ENCODE measurements at places on chromosomes 4 and X. TPM values are rescaled to one million over a fixed set of nuclear protein-coding genes. Genes with fewer than 3 reads are reported as not detected.

- H3K27me3 ChIP-seq: no peaks in the 10 kb centered on the region
- no peaks in the 10 kb centered on the region for H3K4me1 ChIP-seq
- no peak overlapping the region for H3K27ac ChIP-seq
- H3K4me3 ChIP-seq: no peak overlapping the region
- peak; percentile 1 for DNase-seq
These were observed 104.4 kb upstream of the ARHGAP24 start for GRCh38 chr4:85370400-85371032.

The HTN1 gene
- total RNA-seq: not detected

DNA sequence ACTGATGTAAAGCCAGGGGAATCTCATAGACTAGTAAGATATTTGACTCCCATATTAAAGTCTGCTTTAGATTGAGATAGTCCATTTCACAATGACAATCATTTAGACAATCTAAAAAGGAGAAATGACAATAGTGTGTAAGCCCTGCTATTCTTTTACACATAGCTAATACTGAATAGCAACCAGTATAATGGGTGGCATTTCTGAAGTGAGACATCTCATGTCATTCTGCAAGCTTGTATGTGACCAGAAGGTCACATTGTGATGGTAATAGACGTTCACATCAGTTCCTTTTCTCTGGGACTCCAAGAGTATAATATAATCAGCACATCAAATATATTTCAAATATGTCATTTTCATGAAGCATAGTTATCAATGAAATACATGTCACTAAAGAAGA lies 440.2 kb downstream of the GALNTL6 start:
- no peaks in the 10 kb centered on the region for H3K36me3 ChIP-seq
- no peaks in the 10 kb centered on the region for H3K27me3 ChIP-seq
- no peak overlapping the region for H3K27ac ChIP-seq
- no peaks in the 10 kb centered on the region for H3K4me1 ChIP-seq
- no peak for DNase-seq

GRCh38 chr4:156194896-156195295 lies 241.2 kb upstream of the CTSO start:
- H3K4me1 ChIP-seq: no peaks in the 10 kb centered on the region
- no peak overlapping the region for H3K4me3 ChIP-seq
- no peaks in the 10 kb centered on the region for H3K36me3 ChIP-seq
- DNase-seq: no peak
- no peaks in the 10 kb centered on the region for H3K27me3 ChIP-seq

DNA sequence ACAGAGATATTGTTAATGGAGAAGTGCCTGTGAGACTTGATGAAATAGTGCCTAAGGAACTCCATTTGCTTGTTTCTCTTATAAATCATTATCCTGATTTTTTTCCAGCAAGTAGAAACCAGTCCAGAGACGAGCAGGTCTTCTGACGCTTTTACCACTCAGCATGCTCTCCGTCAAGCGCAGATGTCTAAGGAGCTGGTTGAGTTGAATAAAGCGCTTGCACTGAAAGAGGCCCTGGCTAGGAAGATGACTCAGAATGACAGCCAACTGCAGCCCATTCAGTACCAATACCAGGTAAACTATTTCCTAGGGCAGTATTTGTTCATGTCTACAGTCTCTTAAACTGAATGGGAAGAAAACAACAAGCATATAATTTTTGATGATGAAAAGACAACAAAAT lies 63.6 kb downstream of the KIF4A start:
- H3K36me3 ChIP-seq: no peaks in the 10 kb centered on the region
- H3K27ac ChIP-seq: no peak overlapping the region
- no peak for DNase-seq
- H3K4me1 ChIP-seq: no peaks in the 10 kb centered on the region
- no peaks in the 10 kb centered on the region for H3K27me3 ChIP-seq
- no peak overlapping the region for H3K4me3 ChIP-seq

- H3K27me3 ChIP-seq: no peaks in the 10 kb centered on the region
- H3K4me1 ChIP-seq: no peaks in the 10 kb centered on the region
- no peak overlapping the region for H3K27ac ChIP-seq
These were observed 50.4 kb upstream of the CCDC149 start for GRCh38 chr4:24963277-24963676.

GRCh38 chrX:66919280-66919832 lies 280.5 kb upstream of the EDA2R start:
- no peaks in the 10 kb centered on the region for H3K36me3 ChIP-seq
- DNase-seq: no peak
- H3K27me3 ChIP-seq: no peaks in the 10 kb centered on the region
- no peak overlapping the region for H3K4me3 ChIP-seq

GRCh38 chr4:123043013-123043412 lies 120.6 kb upstream of the NUDT6 start:
- DNase-seq: no peak
- no peaks in the 10 kb centered on the region for H3K36me3 ChIP-seq
- H3K27me3 ChIP-seq: no peaks in the 10 kb centered on the region
- no peaks in the 10 kb centered on the region for H3K4me1 ChIP-seq
- no peak overlapping the region for H3K4me3 ChIP-seq

DNA sequence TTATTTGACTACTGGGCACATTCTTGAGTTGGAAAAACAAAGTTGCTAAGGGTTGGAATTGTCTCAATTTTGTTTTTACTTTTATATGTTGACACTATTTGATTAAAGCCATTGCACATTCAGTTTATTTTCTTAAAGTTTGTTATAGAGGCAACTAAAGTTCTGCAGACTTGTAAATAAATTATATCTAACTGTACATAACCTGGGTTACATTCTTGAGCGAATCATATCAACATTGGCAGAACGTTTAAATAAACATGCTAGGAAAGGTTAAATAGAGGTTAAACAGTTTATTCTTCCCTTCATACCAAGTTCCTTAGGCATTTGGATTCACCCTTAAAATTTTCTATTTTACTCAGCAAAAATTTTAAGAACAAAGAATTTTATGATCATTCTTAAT lies 74.5 kb downstream of the UCHL1 start:
- H3K4me1 ChIP-seq: no peaks in the 10 kb centered on the region
- H3K27me3 ChIP-seq: no peaks in the 10 kb centered on the region
- H3K27ac ChIP-seq: no peak overlapping the region

The CT47B1 gene
- not detected for total RNA-seq

The GPR143 gene
- not detected for total RNA-seq

The POLN gene
- total RNA-seq: 6.9 TPM

The KIT gene
- 2.0 TPM for total RNA-seq

GRCh38 chrX:50707955-50708699 lies 105.9 kb downstream of the SHROOM4 start:
- no peak overlapping the region for H3K27ac ChIP-seq
- DNase-seq: no peak
- H3K4me3 ChIP-seq: no peak overlapping the region

DNA sequence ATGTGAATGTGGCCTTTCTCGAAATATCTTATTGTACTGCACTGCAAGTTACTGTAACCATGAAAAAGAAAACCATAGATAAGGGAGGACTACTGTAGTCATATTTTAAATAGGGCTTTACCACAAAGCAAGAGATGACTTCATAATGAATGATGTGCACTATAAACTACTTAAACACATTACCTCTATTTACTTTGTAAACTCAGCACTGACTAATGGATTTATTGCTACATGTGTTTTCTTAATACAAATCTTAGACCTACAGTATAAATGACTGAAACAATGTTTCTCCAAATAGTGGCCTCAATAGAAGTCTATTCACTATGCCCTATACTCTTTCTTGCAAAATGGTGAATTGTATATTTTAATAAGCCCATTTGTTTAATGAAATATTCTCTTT lies 61.1 kb downstream of the HDX start:
- no peak overlapping the region for H3K4me3 ChIP-seq
- DNase-seq: no peak
- H3K27me3 ChIP-seq: no peaks in the 10 kb centered on the region

DNA sequence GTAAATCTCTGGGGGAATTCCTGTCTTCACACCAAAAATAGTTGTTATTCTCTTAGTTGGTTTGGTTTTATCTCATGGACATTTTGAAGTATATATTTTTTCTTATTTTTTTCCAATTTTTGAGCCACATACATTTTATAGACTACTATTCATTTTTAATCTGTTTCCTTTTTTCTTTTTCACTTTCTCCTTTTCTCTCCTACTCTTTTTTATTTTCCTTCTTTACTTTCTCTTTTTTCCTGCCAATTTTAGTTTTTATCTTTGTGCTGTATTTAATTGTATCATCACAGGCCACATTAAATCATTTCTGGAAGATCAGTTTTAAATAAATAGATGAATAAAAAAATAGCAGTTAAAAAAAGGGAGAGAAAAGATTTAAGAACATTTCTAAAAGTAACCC lies 14.0 kb upstream of the JADE3 start:
- H3K4me1 ChIP-seq: no peaks in the 10 kb centered on the region
- no peak overlapping the region for H3K27ac ChIP-seq
- no peak for DNase-seq
- no peak overlapping the region for H3K4me3 ChIP-seq

DNA sequence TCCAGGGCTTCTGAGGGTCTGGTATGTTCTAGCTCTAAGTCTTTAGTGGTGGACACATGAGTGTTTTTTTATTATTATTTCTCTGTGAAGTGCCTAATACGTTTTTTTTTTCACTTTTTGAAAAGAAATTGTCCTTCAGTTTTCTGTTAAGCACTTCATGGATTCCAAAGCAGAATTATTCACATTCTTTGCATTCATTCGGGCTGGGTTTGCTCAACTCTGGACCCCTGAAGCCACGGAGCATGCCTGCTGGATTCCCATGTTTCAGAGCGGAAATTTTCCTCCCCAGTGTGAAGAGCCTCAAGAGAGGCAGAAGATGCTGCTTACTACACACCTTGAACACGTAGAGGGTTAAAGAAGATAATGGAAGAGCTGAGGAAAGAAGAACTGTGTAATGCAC lies 107.5 kb downstream of the EGF start:
- no peaks in the 10 kb centered on the region for H3K27me3 ChIP-seq
- H3K4me1 ChIP-seq: no peaks in the 10 kb centered on the region
- no peaks in the 10 kb centered on the region for H3K36me3 ChIP-seq
- H3K27ac ChIP-seq: no peak overlapping the region
- H3K4me3 ChIP-seq: no peak overlapping the region

DNA sequence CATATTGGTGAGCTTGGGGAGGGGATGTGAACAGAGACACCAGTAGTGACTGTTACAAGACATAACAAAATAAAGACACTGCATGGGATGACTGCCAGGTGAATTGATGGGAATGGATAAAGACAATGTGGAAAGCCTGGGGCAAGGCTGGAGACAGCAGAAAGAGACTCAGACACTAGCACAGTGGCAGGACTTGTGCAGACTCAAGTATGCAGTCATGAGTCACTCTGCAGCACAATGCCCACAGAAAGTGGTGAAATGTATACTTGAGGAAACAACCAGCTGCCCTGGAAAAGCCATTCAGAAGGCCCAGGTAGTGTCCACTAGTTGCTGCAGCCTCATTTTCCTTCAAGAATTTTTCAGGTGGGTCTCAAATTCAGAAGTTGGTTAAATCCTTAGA lies 452.3 kb downstream of the MID1IP1 start:
- H3K36me3 ChIP-seq: no peaks in the 10 kb centered on the region
- H3K27ac ChIP-seq: no peak overlapping the region
- no peak for DNase-seq

The TCEAL6 gene
- not detected for total RNA-seq

The TNIP2 gene
- total RNA-seq: 41.6 TPM

GRCh38 chr4:44791831-44792230 lies 65.5 kb upstream of the GNPDA2 start:
- no peak overlapping the region for H3K27ac ChIP-seq
- no peak for DNase-seq
- no peaks in the 10 kb centered on the region for H3K4me1 ChIP-seq
- no peaks in the 10 kb centered on the region for H3K27me3 ChIP-seq

The SMARCAD1 gene
- total RNA-seq: 20.3 TPM
